ENCODE measurements at places on chromosomes 5 and 9. TPM values are rescaled to one million over a fixed set of nuclear protein-coding genes. Genes with fewer than 3 reads are reported as not detected.

The NSD1 gene
- 52.6 TPM for total RNA-seq

The SPATA31E1 gene
- total RNA-seq = not detected

DNA sequence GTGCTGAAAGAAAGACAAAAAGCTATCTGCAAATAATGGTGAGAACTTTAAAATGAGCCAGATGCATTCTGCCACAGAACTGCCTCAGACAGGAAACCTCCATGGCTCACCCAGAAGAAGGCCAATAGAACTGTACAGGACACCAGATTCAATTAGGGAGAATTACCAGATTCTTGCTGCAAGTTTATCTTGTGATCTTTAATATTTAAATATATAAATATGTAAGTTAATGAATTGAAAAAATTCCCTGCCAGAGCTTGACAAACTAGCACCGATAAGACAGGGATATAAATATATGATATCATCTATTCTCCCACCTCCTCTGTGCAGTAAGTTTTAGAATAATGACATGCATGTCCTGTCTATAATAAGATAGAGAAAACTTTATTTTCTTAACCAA, 252.8 kb downstream of the PLK2 start:
- DNase-seq = no peak

DNA sequence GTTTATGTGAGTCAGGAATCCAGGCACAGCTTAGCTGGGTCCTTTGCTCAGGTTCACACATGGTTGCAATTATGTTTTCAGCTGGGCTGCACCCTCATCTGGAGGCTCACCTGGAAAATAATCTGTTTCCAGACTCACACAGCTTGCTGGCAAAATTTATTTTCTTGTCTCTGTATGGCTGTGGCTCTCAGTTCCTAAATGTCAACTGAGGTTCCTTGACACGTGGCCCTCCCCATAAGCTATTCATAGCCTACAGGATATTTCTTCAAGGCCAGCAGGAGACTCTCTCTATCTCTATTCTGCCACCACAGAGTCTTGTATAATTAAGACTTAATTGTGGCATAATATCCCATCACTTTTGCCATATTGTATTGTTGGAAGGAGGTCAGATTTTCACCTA, 732.0 kb downstream of the CDH18 start:
- no peak for DNase-seq

DNA sequence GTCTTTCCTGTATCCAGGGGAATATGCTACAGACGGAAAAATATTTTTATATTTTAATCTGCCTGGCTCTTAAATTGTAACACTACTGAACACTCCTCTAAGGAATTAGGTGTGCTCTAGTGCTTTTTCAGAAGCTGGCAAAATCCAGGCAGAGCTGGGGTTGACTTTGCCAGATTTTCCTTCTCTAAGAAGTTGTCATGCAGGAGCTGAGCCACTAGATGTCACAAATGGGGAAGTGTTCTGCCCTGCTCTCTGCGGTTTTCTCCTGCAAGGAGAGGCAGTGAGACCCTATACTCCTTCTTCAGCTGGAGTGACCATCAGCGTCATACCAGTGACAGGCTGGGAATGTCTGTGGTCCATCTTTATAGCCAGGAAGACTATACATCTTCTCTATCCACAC, 112.5 kb downstream of the HAPLN1 start:
- no peak for DNase-seq

DNA sequence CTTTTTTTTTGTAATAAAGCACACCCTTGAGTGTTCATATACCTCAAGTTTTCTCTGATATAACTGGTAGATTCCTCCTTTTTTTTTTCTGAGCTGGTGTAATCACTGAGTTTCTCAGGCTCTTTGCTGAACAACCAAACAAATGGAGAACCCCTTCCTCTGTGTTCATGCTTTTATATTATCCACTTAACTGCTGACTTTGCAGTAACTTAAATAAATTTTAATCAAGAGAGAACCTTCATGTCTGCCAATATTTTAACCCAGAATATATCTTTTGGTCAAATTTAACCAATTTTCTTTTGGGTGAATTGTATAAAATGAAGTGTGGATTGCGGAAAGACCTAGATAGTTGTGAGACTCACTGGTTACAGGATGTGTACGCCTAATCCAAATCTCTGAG, 833.0 kb upstream of the COX7C start:
- no peak for DNase-seq

All from omental fat pad (tissue), 4 donors.